ENCODE measurements at places on chromosomes 2 and 18. TPM values are rescaled to one million over a fixed set of nuclear protein-coding genes. Genes with fewer than 3 reads are reported as not detected.

DNA sequence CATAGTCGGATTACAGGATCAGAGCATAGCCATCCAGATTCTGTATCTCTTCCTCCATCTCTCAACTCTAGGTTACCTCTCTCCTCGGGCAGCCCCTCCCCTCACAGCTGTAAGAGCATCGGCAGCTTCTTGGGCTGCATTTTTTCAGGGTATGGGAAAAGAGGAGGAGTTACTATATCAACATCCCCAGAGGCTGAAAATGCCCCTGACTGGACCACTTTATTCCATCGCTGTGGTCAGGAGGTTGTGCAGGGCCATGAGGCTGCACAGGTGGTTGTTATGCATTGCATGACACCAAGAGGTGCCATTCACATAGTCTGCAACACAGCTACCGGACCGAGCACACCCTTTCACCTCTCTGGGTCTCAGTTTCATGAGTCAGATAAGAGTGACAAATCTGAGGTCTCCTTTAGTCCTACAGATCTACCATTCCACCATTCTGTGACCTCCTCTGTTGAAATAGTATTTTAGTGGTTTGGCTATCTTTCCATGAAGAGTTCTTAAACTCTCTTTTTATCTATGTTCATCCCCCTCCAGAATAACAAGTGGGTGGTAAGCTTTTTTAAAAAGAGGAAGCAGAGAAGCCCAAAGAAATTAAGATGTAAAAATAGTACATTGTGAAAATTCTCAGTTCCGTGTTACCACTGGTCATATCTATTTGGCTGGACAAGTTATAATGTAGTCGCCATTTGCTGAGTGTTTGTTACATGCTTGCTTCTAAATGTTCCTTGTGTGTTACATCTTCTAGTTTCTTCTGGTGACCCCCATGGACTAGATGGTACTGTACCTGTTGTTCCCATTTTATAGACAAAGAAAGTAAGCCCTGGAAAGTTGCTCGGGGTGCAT is 56.6 kb upstream of the SLC1A4 start:
- DNase-seq, result no peak
- no peak overlapping the region for H3K27ac ChIP-seq
- H3K4me3 ChIP-seq, result no peak overlapping the region

ITGB6 gene
- not detected for total RNA-seq

- no peak for DNase-seq
- no peak overlapping the region for H3K27ac ChIP-seq
- no peaks in the 10 kb centered on the region for H3K27me3 ChIP-seq
- H3K36me3 ChIP-seq, result no peaks in the 10 kb centered on the region
- H3K4me3 ChIP-seq, result no peak overlapping the region
Observed at GRCh38 chr18:79579807-79580497, 99.7 kb upstream of the CTDP1 start.

DNA sequence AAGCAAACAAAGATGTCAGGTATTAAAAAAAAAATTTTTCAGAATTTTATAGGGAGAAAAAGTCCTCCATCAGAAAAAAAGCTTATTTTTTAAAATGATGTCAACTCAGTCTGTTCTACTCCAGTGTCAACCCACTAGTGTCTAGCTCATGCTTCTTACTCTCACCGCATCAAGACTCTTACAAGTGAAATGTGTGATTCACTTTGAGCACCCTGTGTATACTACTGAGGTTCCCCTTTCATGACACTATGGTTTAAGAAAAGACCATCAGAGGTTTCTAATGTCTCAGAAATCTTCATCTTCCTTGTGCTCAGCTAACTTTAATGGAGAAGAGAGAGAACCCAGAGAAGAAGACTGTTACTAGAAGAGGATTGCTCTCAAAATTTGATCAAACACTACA is 43.4 kb downstream of the FEZ2 start:
- H3K4me1 ChIP-seq, result peaks cover 4% of the 10 kb centered on the region
- H3K27ac ChIP-seq, result no peak overlapping the region
- no peak for DNase-seq
- no peaks in the 10 kb centered on the region for H3K27me3 ChIP-seq

DNA sequence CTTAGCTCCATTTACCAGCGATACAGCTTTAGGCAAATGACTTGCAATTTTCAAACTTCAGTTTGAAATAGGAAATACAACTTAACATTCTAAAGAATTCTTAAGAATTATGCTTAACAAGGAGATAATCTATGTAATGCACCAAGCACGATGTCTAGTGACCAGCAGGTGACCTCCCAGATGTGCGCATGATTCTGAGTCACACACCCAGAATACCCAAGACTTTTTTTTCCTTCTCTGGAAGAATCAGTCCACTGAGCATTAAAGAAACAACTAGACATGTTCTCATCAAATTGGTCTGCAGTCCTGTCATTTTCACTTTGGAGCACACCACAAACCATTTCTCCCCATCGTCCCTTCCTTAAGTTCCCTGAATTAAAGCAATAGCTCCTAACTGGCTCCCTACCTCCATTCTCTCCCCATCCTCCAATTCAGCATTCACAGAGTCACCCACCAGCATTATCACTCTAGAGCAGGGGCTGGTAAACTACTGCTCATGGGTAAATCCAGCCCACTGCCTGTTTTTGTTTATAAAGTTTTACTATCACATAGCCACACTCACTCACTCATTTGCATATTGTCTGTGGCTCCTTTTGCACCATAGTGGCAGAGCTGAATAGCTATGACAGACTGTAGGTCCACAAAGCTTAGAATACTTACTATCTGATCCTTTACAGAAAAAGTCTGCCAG is 13.2 kb downstream of the EVA1A start:
- H3K4me1 ChIP-seq, result no peaks in the 10 kb centered on the region
- DNase-seq, result no peak
- H3K36me3 ChIP-seq, result no peaks in the 10 kb centered on the region
- no peak overlapping the region for H3K4me3 ChIP-seq

DNA sequence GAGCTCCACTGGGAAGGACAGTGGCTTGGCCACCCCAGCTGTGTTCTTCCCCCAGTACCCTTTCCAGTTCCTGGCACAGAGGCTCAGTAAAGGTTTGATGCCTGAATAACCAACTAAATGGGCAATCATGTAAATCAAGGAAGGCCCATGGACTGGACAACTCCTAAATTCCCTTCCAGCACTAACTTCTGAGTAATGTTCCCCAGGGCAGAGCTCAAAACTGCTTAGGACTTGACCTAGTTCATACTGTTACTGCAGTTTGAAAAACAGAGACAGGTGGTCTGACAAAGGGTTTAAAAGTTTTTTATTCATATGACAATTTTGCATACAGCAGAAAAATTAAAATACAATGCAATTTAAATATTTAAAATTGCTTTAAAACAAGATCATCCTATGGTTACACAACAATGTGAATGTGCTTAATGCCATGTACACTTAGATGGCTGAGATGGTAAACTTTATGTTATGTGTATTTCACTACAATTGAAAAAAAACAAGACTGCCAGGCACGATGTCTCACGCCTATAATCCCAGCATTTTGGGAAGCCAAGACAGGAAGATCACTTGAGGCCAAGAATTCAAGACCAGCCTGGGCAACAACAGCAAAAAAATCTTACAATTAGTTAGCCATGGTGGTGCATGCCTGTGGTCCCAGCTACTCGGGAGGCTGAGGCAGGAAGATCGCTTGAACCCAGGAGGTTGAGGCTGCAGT is 26.2 kb downstream of the PCBP1 start:
- no peaks in the 10 kb centered on the region for H3K27me3 ChIP-seq
- H3K4me1 ChIP-seq, result peaks cover 48% of the 10 kb centered on the region
- no peak overlapping the region for H3K4me3 ChIP-seq
- H3K27ac ChIP-seq, result no peak overlapping the region
- no peaks in the 10 kb centered on the region for H3K36me3 ChIP-seq

DNA sequence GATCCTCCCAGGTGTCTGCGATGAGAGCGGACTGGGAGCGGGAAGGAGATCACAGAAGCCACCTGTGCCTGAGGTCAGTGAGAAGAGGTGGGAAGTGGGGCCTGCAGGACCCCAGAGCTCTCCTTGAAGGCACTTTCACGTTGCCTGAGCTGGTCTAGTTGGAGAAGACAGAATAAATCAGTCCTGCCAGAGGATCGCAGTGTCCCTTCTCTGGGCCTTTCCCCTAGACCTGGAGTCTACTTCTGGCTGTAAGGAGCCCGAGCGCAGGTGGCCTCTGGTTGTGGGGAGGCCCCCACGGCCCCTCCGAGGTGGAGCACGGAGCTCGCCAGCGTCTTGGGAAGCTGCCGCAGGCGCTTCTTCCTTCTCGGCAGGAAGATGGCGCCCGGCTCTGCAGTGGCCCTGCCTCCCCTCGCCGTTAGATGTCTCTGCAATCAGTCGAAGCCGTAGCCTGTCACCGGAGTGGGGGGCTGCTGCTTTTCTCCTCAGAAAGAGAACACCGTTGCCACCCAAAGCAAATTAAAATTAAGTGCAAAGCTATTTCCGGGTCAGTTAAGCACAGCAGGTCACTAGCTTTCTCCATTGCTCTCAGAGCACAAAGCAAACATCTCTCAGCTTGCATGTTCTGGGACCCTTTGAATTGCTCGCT is 212.0 kb upstream of the MYT1L start:
- DNase-seq, result no peak
- H3K36me3 ChIP-seq, result no peaks in the 10 kb centered on the region
- no peak overlapping the region for H3K27ac ChIP-seq
- H3K4me1 ChIP-seq, result no peaks in the 10 kb centered on the region
- H3K27me3 ChIP-seq, result no peaks in the 10 kb centered on the region
- H3K4me3 ChIP-seq, result no peak overlapping the region

- DNase-seq, result no peak
- H3K27me3 ChIP-seq, result no peaks in the 10 kb centered on the region
- no peak overlapping the region for H3K27ac ChIP-seq
Observed at GRCh38 chr2:100062336-100062735, 80.1 kb downstream of the AFF3 start.

EFHD1 gene
- total RNA-seq, result 0.22 TPM

SPR gene
- total RNA-seq, result 8.8 TPM

DNA sequence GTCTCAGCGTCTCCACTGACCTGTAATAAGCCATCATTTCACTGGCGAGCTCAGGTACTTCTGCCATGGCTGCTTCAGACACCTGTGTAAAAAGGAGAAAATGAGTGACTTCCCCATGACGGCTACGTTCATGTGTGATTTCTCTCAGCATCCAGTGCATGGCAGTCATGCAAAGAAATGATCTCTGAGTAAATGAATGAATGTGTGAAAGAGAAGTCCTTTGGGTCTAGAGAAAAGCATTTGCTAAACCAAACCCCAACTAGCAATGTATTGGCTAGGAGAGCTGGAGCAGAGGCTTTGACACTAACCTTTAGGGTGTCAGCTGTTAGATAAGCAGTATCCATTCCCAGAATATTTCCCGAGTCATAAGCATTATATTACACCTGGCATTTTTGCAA is 417 bp downstream of the IL1B start:
- no peaks in the 10 kb centered on the region for H3K4me1 ChIP-seq
- peaks cover 3% of the 10 kb centered on the region for H3K27me3 ChIP-seq
- no peaks in the 10 kb centered on the region for H3K36me3 ChIP-seq
- no peak for DNase-seq
- no peak overlapping the region for H3K27ac ChIP-seq

FTCDNL1 gene
- total RNA-seq, result 3.8 TPM

DNA sequence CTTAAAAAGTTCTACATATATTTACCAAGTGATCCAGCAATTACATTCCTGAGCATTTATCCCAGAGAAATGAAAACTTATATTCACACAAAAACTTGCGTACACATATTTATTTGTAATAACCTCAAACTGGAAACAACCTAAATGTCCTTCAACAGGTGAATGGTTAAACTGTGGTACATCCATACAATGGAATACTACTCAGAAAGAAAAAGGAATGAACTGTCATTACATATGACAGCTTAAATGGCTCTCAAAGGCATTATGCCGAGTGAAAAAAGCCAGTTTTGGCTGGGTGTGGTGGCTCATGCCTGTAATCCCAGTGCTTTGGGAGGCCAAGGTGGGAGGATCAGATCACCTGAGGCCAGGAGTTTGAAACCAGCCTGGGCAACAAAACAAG is 79.1 kb upstream of the DYNC1I2 start:
- DNase-seq, result no peak
- no peak overlapping the region for H3K4me3 ChIP-seq
- no peaks in the 10 kb centered on the region for H3K27me3 ChIP-seq
- no peaks in the 10 kb centered on the region for H3K36me3 ChIP-seq

DNA sequence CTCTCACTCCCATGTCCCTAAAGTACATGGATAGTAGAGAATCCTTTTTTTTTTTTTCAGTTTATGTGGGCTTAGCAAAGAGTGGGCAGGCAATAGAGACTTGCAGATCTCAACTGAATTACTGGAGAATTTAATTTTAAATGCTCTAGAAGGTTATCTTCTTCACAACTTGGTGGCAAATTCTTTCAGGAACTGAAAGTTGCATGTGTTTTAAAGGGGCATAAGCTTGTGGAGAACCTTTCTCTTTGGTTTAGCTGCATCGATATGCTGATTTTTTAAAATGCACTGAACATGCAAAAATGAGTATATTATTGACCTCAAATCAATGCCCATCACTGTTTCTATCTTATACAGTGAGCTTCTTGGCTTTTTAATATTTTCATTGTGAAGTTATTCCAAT is 24.9 kb upstream of the GALNT3 start:
- H3K4me3 ChIP-seq, result no peak overlapping the region
- H3K27me3 ChIP-seq, result no peaks in the 10 kb centered on the region
- no peak for DNase-seq
